Stimulated activated CD8-positive, alpha-beta memory T cell treated with anti-CD3 and anti-CD28 coated beads, Interleukin-7, amount 100 ng/mL, for 1 hour (primary cell): ENCODE measurements at places on chromosomes 12 and 14.

- no peak for DNase-seq
Observed at GRCh38 chr12:81727391-81727790, 31.8 kb downstream of the PPFIA2 start.

DNA sequence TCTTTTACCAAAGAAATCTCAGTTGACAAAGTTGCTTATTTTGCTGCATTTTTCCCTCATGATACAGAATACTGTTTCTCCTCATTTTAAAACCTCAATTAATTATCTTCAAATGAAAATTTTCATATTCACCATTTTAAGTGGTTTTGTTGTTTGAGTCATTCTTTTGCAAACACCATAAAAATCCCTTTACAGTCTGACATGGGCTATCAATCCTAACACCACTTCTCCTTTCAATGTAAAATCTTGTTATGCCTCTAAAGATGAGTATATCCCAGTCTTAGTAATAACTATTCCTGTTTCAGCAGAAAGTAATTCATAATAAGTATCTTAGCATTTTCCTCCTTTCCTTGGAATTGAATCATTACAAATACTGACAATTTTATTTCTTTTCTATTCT lies 192.2 kb downstream of the SYT1 start:
- no peak for DNase-seq

- no peak for DNase-seq
Observed at GRCh38 chr12:11238275-11238674, 31.2 kb downstream of the PRB3 start.

GRCh38 chr12:30135776-30136175 lies 352.0 kb upstream of the TMTC1 start:
- no peak for DNase-seq

GRCh38 chr12:92357584-92358261 lies 212.1 kb upstream of the BTG1 start:
- no peak for DNase-seq

DNA sequence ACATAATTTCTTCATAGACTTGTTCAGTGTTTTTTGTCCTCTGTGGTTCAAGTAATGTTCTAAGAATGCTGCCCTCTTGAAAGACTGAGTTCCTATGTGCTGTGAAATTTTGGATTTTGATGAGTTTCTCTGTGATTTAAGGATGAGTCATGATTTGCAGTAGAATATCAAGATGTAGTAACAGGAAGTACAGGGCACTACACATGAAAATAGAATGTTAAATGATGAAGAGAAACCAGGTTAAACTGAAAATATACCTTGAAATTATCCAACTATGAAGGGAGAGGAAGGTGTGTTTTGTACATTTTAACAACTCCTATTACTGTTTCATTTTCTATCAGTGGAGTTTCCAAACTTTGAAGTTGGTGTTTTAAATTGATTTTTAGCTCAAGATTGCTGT lies 4.8 kb downstream of the ELK3 start:
- no peak for DNase-seq

- no peak for DNase-seq
Observed at GRCh38 chr12:126667339-126667738, 1599.6 kb upstream of the TMEM132C start.

DNA sequence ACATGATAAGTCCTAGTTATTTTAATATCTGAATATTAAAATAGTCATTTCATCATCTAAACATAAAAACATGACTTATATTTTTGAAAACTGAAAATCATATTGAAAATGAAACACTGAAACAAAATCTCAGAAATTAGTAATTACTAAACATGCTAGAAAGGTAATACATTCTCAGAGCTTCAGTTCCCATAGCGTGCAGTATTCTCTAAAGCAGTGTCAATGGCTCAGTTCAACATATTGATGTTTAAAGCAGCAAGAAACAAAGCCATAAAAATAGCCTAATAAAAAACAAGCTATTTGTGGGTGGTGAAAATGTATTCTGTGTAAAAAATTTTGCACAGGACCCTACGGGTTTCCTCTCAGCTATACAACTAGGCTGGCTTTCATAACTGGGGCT lies 1337.4 kb downstream of the FSCB start:
- no peak for DNase-seq

DNA sequence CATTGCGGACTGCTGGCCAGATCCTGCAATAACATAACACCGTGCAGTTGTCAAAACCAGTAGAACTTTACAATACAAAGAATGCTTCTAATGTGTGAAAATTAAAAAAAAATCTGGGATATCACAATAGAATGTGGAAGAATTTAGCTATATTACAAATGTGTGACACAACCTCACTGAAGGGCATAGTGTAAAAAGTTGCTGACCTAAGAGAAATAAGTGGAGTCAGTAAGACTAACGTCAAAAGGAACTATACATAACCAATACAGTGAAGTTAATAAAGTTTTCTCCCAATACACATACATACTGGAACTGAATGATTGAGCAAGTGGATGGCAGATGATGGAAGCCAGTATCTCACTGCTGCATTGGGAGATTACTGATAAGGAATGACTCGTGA lies 12.4 kb downstream of the OR6C74 start:
- no peak for DNase-seq
